ENCODE measurements at places on chromosomes 13 and 19.

DNA sequence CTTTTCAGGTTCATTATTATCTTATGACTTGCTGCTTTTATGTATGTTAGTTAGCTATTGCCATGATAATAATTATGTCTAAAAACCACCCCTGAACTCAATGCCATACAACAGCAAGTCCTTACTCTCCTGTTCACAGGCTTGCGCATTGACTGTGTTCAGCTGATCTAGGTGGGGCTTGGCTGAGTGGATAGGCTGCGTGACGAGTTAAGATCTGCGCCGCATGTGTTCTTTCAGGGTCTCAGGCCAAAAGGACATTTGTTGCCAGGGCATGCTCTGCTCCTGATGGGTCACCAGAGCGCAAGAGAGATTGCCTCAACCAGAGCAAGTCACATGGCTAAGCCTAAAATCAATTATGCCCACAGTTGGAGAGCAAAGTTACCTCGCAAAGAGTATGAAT, 859 bp downstream of the ZNF568 start:
- no peak for DNase-seq

DNA sequence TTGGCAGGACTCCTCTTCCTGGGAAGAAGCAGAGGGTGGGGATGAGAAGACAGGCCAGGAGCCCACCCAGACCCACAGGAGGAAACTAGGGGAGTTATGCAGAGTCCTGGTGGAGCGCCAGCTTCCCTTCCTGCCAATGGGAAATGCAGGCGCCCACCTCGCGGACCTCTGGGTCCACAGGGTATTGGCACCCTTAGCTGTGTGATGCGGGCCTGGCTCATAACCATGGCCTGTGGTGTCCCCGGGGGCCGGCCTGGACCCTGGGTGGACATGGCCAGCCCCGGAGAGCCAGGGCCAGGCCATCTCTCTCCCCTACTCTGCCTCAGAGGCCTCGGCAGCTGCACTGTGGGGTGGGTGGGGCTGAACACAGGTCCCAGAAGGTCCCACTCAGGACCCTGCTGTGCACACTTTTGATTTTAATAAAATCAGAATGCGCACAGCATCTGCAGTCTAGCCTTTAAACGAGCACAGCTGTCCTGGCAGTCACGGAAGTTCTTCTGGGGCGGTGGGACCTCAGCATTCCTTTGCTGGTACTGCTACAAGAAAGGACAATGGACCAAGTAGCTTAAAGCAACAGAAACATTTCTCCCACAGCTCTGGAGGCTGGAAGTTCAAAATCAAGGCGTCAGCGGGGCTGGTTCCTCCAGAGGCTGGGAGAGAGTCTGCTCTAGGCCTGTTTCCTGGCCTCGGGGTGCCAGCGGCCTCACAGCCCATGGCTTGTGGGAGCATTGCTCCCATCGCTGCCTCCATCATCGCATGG, 1.8 kb downstream of the F10 start:
- DNase-seq: no peak

GRCh38 chr13:25987987-25988386, 63.8 kb downstream of the SHISA2 start:
- DNase-seq: no peak

DNA sequence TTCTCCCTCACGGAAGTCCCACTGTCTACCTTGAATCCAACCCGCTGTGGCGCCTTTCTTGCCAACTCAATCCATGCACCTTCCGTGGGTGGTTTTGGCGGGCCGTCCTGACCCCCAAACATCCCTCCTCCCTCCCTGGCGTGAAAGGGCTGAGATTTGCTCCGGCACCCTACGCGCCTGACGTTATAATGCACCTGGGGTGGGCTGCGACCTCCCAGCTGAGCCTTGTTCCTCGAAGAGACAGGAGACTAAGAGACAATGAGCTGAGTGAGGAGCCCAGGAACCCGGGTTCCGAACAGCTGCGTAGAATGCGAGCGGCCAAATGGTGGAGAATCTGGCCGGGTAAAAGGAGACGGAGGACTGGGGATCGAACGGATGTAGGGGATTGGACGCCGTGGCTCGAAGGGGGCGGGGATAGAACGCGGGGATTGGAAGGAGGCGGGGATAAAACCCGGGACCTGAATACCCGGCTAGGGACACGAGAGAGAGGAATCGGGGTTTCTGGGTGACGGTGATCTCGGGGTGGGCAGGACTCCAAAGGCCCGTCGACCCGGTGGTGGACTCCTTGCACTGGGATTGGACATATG, at the start of gene CPT1C:
CPT1C (plus strand) TSS at position 461 of the 587 bp plus-strand sequence. CDS start 1,137 bp downstream, outside the sequence.
- DNase-seq: no peak

GRCh38 chr19:32458500-32459123, 53.0 kb downstream of the DPY19L3 start:
- no peak for DNase-seq
